Coronary artery (tissue), 2 donors: ENCODE measurements at places on chromosomes 2 and 18.

DNA sequence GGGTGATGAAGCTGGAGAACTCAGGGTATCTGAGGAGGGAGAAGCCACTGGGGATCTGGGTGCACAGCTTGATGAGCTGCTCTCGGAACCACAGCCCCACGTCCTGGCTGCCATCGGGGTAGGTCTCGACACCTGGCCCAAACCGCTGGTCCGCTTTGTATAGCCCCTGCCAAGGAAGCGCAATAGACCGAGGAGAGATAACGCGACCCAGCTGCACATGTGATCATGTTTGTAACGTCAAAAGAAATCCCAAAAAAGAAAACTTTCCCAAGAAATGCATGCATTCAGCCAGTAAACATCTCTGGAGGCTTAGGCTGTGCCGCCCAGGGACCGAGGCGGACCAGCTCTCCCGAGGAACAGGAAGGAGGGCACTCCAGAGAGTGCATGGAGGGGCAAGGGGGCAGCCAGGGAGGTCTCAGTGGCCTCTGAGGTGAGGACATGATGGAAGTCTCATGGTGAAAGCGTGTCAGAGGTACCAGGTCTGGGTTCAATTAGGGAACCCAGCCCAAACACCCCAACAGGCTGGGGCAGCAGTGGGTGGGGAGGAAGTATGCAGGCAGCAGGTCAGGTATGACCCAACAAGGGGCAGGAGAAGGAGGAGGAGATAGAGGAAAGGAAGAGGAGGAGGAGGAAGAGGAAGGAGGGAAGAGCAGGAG is 28.3 kb downstream of the ANKMY1 start:
- peak; percentile 54 for DNase-seq

GRCh38 chr2:85160966-85161960 is 28.1 kb downstream of the TCF7L1 start:
- no peak for DNase-seq

GRCh38 chr2:241888641-241889040 is 19.1 kb downstream of the RTP5 start:
- no peak for DNase-seq

DNA sequence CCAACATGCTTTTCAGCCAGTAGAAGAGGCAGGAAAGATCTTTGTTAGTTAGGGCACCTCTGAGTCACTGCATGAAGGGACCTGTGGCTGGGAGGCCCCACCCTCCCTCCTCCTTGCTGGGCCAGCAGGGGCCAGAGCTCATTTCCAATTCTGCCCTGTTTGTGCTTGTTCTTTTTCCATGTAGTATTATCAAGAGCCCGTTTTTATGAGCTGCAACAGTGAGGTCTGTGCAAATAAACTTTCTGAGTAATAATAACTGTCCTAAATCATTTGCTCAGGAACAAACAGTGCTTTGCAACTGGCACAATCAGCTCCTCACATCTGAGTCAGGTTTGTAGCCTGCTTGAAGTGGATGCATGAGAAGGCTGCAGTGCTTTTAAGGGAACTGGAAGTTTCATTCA is 128.0 kb downstream of the ARL4C start:
- DNase-seq: no peak

DNA sequence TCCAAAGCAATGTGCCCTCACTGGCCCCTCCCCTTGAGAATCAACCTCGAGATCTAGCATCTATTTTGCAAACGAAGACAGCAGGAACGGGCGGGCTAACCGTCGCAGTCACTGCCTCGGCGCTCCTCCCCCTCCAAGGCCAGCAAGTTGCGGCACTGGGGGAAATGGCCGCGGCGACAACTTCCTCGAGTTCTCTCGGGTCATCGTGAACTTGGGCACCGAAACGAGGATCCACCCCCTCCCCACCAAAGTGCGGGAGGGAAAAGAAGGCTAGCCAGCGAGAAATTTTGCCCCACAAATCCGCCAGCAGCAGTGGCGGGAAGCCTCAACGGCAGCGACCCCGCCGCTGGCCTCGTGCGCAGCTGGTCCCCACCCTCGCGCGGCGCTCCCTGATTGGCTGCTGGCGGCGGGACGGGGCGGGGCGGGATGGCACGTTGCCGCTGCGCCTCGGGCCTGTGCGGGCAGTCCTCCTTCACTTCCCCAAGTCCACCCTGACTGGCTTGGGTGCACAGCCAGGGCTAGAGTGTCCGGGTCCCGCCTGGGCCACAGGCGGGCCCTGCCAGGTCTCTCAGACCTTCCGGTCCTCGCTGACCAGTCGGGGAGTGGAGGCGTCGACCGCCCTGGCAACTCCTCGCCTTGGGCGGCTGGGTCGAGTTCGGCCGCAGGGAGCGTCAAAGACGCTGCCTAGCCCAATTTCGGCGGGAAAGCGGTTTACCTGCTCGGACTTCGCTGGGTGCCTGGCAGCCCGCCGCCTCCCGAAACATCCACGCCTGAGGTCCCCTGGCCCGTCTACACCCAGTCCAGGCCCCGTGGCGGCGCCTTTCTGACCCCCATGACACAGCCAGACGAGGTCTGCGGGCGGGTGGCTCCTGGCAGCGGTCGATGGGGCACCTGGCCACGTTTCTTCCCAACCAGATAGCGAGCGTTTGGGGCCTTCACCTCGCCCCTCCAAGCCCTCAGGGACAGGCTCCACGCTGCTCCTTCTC is at the start of gene BOLL:
TSS of gene BOLL (minus strand) at position 364 of the 986 bp plus-strand sequence. CDS start 3,469 bp downstream, outside the sequence.
- DNase-seq: no peak

DNA sequence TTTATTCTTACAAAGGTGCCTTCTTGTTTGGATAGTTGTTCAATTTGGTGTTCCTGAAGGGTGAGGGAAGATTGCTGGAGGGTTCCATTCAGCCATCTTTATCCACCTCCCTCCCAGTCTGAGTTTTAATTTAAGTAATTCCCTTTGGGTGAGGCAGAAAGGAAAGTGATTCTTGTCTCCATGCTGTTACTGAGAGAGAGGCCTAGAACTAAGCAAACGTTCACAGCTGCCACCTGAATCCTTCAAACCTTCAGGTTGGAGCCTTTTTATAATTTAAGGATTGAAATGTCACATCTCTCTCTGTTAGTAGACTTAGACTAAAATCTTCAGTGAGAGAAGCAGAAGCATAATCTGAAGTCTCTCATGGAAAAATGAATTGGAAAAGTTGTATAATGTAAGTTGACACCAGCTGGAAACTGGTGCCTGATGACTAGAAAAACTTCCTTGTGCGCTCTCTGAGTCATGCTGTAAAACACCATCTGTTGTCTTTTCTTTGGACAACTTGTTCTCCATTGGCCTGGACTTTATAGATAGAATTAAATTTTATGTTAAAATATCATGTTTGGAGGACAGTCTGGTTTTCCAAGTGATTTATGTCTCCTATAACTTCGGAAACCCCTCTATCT is 14.6 kb downstream of the STRADB start:
- DNase-seq: no peak

DNA sequence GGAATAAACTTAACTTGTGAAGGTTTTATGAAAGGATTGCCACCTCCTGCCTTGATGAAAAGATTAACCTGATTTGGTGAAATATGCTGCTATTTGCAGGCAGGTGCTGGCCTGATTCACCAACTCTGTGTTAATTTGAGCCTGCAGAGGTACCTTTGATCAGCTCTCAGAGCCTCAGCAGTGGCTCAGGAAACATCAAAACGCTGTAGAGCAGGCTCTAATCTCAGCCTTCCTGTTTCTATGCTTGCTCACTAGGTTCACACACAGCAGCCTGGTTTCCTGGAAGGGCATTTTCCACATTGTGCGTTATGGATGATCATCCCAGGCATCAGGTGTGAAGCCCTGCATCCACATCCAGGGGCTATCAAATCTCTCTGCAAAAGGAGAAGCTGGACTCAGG is 16.9 kb downstream of the TGIF1 start:
- no peak for DNase-seq
